ENCODE measurements at places on chromosomes 1 and 21.

- no peak for DNase-seq
Observed at GRCh38 chr1:44519035-44519676, 114.1 kb downstream of the RNF220 start.

GRCh38 chr1:9882296-9882944 is 27.6 kb downstream of the CTNNBIP1 start:
- no peak for DNase-seq

DNA sequence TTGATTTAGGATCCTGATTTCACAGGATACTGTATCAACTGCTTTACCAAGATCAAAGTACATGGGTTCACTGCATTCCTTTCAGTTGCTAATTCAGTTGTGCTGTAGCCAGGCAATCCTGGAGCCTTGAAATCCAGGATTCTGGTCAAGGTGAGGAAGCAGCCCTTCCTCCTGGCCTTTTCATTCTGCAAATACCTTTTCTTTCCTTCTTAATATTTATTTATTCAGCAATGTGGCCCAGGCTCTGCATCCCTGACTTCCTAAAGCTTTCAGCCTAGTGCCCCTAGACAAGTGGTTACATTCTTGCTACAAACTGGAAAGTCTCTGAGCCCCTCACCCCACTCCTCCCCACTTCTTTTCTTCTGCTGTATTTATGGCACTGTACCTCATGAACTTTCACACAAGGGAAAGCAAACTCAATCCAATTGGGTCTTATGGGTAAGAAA is 16.2 kb downstream of the LRRC8D start:
- DNase-seq, result peak; percentile 67

DNA sequence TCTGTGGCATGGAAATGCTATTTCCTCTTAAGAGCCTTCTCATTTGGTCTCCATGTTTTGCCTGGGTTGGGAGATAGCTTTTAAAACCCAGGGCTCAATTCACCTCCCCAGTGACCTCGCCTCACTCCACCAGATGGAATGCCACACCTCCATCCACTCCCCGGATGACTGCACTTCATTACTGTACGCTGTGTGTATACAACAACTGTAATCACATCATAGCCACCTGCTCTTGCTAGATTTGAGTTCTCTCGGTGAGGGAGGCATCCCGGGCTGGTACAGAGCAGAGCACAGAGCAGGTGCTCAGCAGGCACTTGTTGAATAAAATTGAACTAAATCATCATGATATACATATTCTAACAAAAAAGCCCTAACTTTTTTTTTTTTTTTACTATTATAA is 26.0 kb downstream of the SDE2 start:
- peak; percentile 55 for DNase-seq

- no peak for DNase-seq
Observed at GRCh38 chr1:193426061-193426460, 239.6 kb upstream of the B3GALT2 start.

DNA sequence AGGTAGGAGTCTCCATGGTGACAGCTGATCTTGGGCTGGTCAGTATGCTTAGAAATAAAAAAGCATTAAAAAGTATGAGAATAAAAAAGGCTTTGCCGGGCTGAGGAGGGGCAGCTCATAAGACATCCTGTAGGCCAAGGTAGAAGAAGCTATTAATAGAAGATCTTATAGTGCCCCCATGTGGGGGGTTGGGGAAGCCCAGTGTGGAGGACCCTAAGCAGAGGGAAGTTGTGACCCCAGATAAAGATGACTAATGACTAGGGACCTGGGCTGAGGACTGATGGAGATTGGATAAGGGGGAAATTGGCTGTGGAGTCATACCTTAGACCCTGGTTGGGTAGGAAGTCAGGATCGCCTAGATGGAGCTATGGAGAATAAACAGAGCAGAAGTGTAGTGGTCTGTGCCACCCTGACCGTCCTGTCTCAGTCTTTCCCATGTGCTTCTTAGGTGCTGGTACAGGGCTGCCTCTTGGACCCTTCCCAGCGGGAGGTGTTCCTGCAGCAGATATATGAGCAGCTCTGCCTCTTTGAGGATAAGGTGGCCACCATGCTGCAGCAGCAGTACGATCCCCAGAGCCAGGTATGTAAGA is 25.0 kb downstream of the SZT2 start:
- peak; percentile 42 for DNase-seq

GRCh38 chr1:54053745-54054437 is 483 bp downstream of the TCEANC2 start:
- DNase-seq, result no peak

GRCh38 chr1:196178083-196178635 is 430.1 kb downstream of the KCNT2 start:
- no peak for DNase-seq

DNA sequence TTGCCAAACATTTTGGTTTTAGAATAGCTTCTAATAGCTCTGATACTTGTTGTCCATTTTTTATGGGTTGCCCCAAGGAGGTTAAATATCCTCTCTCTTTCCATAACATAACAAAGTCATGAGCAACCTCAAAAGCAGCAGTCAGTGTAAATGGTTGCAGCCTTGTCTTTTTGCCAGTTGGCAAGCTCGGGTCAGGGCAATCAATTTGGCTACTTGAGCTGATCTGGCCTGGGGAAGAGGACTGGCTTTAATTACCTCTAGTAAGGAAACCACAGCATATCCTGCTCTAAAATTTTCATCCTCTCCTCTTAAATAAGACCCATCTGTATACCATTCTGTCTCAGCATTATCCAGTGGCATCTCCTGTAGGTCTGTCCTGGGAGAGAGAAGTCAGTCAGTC is 21.2 kb upstream of the FMO4 start:
- DNase-seq, result no peak

DNA sequence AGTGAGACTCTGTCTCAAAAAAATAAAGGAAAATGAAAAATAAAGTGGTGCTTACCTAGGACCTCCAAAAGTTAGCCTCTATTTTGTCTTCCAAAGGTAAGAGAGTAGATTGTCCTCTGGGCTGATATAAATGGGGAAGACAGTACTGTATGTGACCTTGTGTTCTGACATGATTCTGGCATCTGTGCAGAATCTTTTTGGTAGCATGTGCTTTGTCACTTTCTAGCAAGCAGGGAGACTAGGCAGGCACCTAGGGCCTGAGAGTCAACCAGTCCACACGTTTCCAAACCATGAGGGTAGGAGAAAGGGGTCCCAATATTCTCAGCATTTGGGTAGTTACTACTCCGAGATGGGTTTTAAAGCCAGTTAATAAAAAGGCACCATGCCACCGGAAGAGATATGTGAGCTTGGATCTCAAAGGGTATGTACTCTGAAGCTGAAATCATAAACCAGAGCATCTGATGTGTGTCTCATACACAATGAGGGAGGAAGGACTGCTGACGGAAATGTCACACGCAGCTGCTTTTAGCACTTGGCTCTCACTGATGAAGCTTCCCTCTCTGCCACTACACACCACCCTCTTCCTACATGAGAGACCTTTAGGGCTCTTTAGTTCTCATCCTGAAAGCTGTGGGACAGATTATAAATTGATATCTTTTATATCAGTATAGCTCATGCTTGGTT is 27.0 kb upstream of the SLC16A1 start:
- DNase-seq, result no peak

- DNase-seq, result no peak
Observed at GRCh38 chr1:16183179-16183578, 27.3 kb upstream of the EPHA2 start.

- DNase-seq, result no peak
Observed at GRCh38 chr1:1381294-1381693, 6.3 kb upstream of the AURKAIP1 start.

GRCh38 chr1:233959102-233959501 is 54.6 kb downstream of the SLC35F3 start:
- no peak for DNase-seq

GRCh38 chr1:177665935-177666334 is 303.9 kb downstream of the SEC16B start:
- DNase-seq, result no peak

DNA sequence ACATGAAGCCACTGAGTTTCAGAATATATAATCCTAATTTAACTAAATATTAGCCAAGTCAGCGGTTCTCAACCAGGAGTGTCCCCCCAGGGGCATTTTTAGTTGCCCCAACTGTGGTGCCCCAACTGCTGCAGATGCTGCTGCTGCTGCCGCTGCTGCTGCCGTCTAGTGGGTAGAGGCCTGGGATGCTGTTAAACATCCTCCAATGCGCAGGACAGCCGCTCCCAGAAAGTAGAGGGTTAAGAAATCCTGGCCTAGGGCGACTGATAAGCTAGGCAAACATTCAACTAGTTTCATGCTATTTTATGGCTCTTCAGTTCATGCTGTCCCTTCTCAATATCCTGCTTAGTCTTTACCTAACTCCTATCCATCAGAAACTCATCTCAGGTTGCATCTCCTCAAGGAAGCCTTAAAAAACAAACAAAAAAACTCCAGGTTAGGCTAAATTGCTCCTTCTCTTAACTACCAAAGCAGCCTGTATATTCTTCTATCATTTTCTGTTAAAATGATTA is 9.9 kb upstream of the DCAF6 start:
- no peak for DNase-seq

DNA sequence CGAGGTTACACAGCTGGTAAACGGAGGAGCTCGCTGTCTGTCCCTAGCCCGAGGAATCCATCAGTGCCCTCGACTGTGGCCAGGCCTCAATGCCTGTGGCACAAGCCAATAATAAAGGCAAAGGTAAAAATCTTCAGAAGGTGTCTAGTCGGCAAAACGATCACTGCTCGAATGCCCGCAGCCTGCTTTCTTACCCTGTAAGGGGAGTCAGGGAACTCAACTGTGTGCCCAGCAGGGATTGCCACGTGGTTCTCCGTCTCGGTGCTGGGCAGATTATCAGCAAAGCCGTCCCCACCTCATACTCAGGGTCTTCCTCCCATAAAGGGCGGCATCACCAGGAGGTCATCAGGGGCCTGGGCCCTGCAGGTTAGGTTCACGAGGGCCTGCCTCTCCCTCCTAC is 103.4 kb downstream of the PAX7 start:
- DNase-seq, result no peak

GRCh38 chr1:54378157-54378873 is 27.9 kb downstream of the SSBP3 start:
- no peak for DNase-seq

DNA sequence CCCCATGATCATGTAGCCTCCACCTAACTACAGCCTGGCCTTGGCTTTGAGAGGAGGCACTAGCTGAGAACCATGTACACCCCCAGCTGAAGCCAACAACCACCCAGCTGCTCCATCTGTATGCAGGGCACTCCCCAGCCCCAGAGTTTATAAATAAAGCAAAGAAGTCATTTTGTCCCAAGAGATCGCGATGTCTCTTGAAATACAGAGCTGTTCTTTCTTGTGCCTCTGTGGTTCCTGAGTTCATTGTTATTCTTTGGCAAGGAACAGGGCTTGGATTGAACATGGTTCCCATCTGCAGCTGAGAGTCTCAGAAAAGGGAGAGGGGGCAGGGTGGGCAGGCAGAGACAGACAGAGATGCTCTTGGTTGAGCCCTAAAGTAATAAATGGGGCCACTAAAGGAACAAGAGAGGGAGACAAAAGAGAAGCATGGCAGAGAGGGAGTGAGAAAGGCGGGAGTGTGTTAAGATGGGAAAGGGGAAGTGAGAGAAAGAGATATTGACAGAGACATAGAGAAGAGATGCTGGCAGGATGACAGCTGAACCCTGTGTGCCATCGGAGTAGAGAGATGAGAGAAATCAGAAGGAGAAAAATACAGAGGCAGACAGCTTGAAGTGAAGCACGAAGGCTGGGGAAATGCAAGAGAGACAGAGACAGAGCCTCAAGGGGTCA is 63.3 kb downstream of the TNR start:
- DNase-seq, result no peak

DNA sequence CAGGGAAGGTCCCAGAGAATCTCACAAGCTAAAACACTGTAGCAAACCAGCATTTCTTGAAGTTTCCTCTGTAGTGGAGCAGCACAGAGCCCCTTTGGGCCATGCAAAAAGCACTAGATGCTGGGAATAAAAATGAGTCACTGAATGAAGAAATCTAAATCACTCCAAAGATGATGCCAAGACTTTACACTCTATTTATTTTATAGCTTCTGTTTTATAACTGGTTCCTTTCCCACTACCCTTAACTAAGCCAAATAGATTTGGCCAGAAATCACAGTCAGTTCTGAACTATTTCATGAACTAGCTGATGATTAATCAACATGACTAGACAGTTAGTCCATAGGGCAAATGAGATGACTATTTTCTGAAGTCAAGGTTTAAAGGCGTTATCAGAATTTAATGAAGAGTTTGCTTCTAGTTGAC is 89.5 kb downstream of the SCMH1 start:
- no peak for DNase-seq

DNA sequence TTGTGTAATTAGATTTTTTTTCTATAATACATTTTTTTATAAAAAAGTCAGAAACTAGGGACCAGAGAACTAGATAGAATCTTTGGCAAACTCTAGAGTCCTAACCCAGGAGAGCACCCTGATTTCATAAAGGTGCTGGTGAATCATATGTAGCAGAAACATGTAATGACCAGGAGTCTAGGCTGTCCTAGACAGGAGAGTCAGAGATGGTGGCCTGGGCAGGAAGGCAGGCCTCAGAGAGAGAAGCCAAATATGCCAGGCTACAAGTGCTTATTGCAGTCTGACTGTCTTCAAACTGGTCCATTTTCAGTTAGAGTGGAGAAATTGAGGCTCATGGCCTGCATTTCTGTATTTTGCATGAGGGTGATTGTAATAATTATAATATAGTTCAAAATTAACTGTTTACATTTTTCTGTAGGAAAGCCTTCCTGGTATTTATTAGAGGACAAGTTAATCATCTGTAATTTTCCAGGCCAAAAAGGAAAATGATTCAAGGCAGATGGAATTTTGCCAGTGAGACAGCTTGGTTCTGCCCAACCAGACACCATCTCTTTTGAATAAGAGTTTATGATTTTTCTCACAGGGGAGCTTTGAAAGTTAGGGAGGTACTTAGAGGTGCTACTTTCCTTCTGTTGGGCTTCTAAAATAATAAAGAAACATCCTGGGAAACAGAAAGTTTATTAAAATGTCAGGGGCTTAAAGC is 129.8 kb downstream of the S1PR1 start:
- no peak for DNase-seq

DNA sequence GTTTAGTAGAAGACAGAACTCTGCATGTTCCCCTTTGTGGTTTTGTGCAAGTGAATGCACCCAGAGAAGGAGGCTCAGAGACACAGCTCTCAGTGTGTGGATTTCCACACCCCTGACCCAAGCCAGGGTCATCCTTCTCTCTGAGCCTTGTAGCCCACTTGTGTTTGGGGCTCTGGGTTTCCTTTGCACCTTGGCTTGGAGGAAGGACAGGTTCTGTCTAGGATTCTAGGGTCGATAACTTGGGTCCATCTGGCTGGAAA is 27.2 kb downstream of the MYOG start:
- no peak for DNase-seq

DNA sequence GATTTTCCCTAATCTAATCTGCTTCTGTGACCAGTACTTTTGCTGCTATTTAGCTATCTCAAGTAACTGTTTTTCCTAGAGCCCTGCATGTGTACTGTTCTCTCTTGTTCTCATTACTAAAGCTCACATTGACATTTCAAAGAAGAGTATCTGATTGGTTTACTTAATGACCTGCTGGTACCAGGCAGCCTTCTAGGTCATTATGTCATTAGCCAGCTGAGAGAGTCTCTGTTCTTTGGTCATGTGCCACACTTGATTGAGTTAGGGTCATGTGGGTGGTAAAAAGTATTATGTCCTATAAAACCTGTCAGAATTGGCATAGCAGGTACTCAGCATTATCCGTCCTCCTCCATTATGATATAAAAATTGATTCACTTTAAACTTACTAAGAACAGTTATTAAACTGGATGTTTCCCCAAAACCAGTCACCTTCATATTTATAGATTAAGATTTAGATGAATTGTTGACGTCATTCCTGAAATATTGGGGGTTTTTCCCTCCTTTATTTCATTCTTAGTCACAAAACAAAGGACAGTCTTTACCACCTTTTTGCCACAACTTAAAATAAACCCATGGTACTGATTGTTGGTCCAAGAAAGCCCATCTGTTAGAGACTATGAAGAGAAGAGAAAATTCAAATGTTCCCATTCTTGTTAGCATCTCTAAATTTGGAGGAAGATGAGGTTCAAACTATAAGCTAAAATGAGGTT is 22.2 kb downstream of the FNDC5 start:
- no peak for DNase-seq

All from left kidney (tissue), 8 donors.